Stimulated activated CD8-positive, alpha-beta memory T cell treated with anti-CD3 and anti-CD28 coated beads, Interleukin-2, amount 100 ng/mL, for 1 hour (primary cell): ENCODE measurements at places on chromosomes 3 and 15.

GRCh38 chr3:128051459-128051836, 789 bp upstream of the SEC61A1 start:
- no peak for DNase-seq

GRCh38 chr3:9897408-9898372, 5.0 kb upstream of the IL17RE start:
- no peak for DNase-seq

DNA sequence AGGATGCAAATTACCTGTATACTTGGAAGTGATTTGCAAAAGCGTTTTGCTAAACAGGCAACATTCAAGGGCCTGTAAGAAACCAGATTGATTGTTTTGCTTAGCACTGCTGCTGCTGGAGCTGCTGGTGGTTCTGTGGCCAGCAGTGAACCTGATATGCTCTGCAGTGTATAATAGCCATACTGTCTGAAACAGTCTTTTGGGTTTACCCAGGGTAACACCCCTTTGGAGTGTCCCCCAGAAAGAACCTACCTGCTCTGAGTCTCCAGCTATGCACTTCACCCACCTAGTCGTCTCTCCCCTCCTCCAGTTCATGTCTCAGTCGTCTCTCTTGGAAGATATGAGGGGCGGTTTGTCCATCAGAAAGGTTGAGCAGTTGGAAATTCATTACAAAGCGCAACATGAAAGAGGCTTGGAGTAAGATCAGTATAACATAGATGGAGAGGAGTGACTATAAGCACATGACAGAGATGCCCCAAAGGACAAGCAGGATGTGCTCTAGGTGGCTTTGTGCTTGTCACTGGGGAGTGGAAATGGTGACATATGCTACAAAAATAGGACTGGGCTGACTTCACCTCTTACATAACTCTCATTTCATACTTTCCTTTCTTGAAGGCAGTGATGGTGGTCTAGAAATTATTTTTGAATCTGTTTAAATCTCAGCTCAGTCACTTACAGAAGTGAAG, 3.8 kb downstream of the MKRN2 start:
- no peak for DNase-seq

- DNase-seq, result no peak
Observed at GRCh38 chr3:11050666-11051323, 58.2 kb downstream of the SLC6A1 start.

- DNase-seq, result no peak
Observed at GRCh38 chr15:32994810-32995424, 199.6 kb downstream of the FMN1 start.

DNA sequence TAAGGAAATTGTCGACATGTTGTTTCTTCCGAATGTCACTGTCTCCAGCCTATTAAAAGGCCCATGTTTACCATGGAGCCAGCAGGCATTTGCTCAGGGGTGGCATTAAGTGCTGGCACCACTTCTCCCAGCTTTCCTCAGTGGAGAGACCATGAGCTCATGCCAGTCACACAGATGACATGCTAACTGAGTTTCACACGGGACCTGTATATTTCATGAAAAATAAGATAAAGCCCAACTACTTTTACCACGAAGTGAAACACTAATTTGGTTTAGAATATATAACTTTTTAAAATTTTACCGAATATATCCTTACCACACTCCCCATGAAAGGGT, 93.4 kb downstream of the ETFA start:
- no peak for DNase-seq
